ENCODE measurements at places on chromosomes 4 and X.

DNA sequence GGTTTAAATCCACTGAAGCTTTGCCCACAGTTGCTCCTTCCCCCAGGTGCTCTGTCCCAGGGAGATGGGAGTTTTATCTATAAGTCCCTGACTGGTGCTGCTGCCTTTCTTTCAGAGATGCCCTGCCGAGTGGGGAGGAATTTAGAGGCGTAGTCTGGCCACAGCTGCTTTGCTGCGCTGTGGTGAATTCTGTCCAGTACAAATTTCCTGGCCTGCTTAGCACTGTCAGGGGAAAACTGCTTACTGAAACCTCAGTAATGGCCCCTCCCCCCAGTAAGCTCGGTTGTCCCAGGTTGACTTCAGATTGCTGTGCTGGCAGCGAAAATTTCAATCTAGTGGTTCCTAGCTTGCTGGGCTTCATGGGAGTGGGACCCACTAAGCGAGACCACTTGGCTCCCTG lies 40.1 kb downstream of the UGT2B17 start:
- DNase-seq = no peak

DNA sequence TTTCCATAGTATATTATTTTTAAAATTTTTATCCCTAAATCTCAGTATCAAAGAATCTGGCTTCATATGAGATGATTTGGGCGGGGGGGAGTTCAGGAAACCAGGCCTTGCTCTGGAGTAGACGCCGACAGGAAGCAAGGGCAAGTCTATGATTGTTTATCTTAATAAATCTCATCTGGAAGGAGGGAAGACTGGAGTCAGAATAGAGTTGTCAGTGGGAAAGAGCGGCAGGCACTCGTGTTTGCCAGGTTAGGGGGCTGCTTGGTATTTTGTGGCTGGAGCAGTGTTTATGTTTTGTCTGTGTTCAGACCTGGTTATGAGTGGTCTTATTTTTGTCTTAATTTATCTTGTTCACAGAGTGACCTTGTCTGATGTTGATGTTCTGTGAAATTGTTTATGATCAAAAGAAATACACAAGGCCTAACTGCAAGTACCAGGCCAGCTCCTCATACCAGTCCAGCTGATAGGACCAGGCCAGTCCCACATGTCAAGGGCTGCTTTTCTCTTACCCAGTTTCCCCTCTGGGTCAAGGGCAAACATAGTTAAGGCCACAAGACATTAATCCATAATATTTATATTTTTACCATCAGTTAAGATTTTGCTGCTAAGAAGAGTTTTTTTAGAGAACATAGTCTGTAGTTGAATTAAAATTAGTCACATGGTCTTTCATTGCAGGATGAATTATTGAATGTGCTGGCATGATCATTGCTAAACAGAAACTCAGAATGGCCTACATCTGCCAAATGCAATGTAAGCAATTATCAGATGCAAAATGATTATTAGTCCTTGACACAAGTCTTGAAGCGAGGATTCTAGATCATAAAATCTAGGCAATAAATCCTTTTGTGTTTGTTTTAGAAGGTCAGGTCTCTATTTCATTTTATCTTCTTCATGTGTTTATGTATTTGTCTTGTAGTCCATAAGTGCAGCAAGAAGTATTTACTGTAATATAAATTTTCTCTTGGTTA lies 176.5 kb downstream of the GASK1B start:
- no peak for DNase-seq

- DNase-seq = no peak
Measured at GRCh38 chrX:11266573-11267003, 26.6 kb upstream of the AMELX start.

DNA sequence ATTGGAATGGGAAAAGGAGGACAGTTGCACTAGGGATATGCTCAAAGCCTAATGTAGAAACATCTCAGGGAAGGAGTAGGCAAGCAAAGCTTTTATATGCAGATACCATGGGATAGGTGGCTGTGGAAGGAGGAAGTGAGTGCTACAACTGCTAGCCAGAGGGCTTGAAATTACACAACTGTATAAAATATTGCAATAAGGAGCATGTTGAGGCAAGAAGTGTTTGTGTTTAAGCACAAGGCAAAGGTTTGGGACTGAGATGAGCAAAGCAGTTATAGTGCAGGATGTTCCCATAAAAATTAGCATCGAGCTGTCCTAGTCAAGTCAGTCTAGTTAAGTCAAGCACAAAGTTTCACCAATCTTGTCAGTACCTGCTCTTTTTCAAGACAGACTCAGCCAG lies 35.6 kb upstream of the DCAF8L1 start:
- DNase-seq = no peak

- DNase-seq = no peak
Measured at GRCh38 chr4:32135642-32136041, 1415.5 kb downstream of the PCDH7 start.

GRCh38 chrX:20265726-20266681 lies 705 bp downstream of the RPS6KA3 start:
- peak; percentile 51 for DNase-seq

DNA sequence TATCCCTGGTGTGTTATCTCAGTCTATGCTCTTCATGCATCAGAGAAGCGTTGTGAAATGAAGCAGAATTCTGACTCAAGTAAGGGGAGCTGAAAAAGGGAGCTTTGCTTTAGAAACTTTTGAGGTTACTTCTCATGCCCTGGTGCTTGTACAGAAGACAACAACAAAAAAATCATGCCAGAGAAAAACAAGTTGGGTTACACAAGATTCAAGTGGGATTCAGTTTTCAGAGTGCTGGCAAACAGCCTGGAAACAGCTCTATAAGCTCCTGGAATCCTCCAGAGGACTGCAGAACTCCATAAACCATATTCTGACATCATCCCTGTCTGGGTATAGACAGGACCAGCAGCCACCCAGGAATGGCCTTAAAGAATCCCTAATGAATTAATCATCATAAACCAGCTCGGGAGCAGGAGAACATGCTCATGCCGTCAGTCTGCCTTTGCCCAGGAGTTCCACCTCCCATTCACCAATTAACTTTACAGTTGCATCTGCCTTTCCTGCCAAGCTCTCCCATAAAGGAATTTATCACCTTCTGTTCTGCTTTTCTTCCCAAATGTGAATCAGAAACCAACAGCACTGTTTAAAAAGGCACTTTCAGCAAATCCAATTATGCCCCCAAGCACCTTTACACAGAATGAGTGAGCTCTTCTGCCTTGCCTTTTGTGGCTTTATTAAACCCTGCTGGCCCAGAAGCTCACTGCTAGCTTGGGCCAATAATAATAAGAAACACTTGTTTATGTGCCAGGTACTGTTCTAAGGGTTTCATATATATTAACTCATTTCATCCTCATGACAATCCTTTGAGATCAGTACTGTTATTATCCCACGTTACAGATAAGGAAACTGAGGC lies 54.5 kb upstream of the FBXW7 start:
- DNase-seq = no peak

GRCh38 chr4:166594326-166594946 lies 639.9 kb downstream of the SPOCK3 start:
- DNase-seq = no peak

GRCh38 chr4:184399512-184399908 lies 74.8 kb downstream of the IRF2 start:
- DNase-seq = no peak

DNA sequence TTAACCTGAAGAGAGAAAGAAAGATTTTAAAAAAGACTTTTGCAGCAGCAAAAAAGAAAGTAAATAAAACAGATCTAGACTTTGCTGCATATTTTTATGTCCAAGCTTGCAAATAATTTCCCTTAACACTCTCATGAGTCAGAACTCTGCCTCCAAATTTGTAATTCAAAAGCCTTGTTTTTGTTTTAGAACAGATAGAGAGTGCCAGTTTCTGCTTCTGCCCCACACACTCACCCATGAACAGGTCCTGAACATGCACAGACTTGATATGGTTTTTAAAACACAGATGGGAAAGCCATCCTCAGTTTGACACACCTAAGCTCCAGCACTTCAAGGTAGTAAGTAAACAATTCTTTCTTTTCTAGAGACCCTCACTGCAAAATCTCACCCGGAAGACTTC lies 39.7 kb upstream of the VCX3B start:
- DNase-seq = no peak

DNA sequence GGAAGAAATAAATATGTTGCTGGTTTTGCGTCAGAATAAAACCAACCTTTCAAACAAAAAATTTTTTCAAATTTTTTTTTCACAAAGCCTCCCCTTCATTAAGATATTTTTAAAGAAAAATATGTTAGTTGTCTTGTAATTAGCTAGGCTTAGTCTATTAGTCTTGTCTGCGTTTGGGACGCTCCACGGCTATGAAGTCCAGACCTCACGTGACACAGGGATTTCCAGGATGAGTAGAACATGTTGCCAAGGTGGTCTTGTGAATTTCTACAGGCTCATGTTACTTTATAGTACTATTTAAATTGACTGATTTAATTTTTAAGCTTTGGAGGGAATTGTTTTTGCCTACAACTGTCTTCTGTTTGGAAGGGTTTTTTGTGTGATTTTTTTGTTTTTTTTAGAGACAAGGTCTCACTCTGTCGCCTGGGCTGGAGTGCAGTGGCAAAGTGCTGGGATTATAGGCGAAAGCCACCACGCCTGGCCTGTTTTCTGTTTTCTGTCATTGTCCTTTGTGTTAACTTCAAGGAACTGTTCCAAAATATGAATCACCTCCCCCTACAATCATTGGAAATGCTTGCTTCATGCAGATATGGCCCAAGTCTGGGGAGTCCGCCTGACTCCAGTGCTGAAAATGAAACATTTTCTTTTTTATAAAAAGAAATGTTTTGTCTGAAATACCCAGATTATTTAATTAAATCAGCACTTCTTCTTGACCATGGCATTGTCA lies 26.2 kb downstream of the TMEM144 start:
- DNase-seq = no peak

GRCh38 chr4:86043755-86044592 lies 315.9 kb downstream of the MAPK10 start:
- DNase-seq = no peak

DNA sequence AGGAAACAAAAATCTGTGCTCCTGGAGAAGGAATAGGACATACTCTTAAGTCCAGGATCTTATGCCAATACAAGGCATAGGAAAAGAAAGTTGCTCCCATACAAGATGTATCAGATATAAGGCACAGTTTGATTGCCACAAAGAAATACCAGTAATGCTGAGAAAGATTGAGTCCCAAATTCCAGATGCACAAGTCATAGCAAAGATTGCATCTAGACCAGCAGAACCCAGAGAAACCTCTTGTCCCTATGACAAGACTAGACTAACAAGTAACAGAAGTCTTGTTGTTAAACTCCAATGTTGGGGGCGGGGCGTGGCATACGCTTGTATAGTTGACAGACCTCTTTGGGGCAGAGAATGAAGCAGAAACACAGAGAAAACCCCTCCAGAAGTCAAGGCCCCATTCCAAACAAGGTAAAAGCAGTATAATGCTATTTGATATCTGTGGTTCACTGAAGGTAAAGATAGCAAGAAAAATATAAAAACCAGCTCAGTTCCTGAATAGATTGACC lies 671.5 kb upstream of the GRIA3 start:
- DNase-seq = peak; percentile 30

GRCh38 chrX:141468940-141469339 lies 115.6 kb downstream of the SPANXA1 start:
- no peak for DNase-seq

- no peak for DNase-seq
Measured at GRCh38 chrX:64202808-64203325, 2.6 kb downstream of the AMER1 start.

DNA sequence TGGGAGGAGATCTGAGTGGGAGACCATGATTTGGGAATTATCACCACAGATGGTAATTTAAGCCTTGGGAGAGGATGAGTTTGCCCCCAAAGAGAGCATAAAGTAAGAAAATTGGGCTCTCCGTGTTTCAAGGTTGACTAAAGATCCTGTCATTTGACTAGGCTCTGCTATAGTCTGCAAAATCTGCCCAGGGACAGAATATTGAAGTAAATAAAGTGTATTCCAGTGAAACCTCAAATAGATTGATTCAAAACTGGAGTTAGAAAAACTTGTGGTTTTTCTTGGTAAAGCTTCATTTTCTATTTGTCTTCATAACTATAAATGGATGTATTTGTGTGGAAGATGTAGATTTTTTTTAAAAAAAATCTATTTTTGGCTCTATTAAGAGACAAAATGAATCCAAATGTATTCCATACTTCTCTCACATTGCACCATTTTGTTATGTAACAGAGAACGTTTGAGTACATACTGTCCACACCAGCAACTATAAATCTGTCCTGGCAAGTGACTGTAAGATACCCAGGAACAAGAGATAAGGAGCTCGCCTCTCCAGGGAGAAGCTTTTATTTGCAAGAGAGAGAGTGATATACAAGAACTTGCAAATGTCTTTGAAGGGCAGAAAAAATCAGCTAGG lies 170.2 kb downstream of the CBR4 start:
- no peak for DNase-seq

- DNase-seq = no peak
Measured at GRCh38 chr4:74117024-74117534, 18.1 kb upstream of the CXCL2 start.

GRCh38 chr4:76215077-76215476 lies 1.5 kb upstream of the SCARB2 start:
- DNase-seq = no peak

- DNase-seq = no peak
Measured at GRCh38 chrX:40078489-40079227, 19.1 kb downstream of the BCOR start.

DNA sequence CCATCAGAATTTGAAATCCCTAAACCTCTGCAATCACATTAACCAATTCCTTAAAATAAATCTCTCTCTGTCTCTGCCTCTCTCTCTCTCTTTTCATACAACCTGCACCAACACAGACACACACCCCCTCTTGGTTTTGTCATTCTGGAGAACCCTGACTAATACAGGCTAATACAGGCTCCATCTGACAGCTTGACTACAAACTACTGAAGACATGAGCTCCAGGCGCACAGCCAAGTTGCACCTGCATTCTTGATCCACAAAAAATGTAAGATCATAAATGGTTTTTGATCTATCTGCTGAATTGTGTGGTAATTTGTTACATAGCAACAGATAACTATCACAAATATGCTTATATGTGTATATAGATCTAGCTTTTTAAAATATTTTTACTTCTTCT lies 2414.2 kb downstream of the PCDH7 start:
- no peak for DNase-seq

GRCh38 chr4:25953740-25954139 lies 39.7 kb downstream of the SMIM20 start:
- DNase-seq = no peak

DNA sequence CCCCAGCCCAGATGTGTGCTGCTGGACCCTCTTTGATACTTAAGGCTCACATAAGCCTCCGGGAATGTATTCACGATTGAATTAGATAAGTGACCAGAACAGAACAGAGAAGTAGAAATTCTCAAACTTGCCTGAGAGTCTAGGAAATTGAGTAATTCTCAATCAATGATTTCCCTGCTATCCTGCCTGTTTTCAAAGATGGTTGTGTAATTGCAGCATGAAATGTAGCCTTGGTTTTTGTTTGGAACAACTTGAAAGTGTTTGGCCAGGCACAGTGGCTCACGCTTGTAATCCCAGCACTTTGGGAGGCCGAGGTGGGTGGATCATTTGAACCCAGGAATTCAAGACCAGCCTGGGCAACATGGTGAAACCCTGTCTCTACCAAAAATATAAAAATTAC lies 41.2 kb downstream of the TNIP2 start:
- no peak for DNase-seq

DNA sequence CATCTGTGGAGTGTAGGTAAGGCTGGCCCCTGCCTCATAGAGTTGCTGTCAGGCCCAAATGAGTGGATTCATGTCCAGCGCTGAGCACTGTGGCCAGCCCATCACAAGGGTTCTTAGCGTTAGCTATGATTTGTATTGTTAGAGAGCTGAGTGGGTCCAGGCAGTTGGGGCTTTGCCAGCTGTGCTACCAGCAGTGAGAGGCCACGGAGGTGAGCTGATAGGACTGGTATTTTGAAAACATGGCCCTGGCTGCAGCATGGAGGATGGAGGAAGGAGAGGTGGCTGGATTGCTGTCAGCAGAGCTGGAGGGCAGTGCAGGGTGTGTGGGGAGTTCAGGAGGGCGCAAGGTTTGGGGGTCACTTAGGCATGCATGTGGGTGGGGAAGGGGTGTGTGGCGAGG lies 69.8 kb downstream of the PSAPL1 start:
- peak; percentile 77 for DNase-seq
